ENCODE measurements at places on chromosomes 3 and 15.

DNA sequence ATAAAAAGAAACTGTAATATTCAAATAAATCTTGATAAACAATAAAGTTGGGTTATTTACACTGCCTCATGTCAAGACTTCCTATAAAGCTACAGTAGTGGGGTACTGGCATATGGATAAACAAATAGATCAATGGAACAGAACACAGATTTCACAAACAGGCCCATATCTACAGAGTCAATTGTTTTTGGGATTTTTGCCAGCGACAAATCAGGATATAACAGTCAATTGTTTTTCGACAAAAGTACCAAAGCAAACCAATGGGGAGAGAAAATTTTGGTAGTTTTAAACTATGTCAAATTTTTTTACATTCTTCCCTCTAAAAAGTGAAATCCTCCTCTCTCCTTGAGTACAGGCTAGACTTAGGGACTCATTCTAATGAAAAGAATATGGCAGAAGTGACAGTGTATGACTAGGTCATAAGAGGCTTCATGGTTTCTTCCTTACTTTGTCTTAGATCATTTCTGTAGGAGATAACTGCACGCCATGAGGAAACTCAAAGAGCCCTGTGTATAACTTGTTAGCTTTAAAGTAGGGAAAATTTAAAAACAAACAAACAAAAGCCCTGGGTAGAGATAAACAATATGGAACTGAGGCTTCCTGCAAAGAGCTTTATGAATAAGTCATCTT is 16.9 kb downstream of the IP6K1 start:
- no peak for DNase-seq

DNA sequence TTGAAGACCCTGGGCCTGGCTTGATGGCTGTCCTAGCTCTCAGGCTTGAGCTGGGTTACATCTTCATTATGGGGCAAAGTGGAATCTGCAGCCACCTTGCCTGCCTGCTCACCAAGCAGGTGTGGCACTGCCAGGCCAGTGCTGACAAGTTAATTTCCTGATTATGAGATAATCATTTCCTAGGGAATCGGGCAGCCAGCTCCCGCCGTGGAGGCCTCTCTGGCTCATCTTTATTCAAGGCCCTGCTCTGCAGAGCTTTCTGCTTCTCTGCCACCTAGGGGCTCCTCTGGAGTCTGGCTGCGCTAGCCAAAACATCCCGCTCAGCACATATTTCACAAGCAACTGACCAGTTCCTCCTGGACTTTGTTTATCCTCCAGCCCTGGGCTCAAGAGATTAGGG is 9.9 kb downstream of the LOXL1 start:
- no peak for DNase-seq

GRCh38 chr3:106176734-106177133 is 307.9 kb upstream of the CBLB start:
- peak; percentile 17 for DNase-seq

DNA sequence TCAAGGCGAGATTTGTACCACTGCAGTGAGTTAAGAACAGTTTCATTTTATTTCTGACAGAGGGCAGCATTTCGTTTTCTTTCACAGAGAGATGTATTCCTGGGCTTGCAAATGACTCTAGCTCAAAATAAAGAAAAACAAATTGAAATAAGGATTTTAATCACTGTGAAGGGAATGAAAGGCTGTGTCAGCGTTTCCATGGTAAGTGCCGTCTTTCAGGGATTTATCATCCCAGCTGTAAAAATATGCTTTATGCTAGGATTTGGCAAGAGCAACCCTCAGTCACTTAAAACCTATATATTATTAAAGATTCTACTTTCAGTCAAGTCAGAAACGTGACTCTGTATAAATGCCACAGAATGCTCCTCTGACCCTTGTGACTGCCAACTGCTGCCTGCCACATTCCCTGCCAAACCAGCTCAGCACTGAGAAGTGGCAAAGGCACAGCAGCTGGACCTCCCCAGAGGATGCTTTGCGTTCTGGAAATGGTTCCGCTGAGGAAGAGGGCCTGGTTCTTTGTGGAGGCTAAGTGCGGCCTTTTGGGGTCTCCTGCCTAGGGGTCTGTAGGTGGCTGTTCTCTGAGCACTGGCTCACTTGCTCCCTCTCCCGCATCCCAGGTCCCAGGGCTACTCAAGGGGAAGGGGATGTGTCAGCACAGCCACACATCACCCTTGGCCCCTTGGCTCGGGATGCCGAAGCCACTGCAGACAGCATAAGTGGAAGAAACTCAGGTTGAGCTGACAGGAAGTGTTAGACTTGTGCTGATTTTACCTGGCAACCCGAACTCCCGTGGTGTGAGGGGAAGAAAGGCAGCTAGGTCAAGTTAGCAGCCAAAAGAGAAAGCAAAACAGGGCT is 56.6 kb upstream of the POMGNT2 start:
- DNase-seq: peak; percentile 58

DNA sequence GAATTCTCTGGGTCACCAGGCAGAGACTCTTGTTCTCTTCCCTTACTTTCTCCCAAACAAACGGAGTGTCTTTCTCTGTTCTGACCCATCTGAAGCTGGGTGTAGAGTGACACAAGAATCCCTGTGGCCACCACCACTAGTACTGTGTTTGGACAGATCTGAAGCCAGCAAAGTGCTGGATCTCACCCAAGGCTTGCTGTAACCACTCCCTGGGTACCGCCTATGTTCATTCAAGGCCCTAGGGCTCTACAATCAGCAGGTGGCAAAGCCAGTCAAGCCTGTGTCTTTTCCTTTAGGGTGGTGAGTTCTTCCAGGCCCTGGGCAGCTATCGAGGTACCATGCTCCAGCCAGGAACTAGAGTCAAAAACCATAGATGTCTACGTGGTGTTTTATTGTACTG is 149.2 kb upstream of the CTNNB1 start:
- DNase-seq: no peak

DNA sequence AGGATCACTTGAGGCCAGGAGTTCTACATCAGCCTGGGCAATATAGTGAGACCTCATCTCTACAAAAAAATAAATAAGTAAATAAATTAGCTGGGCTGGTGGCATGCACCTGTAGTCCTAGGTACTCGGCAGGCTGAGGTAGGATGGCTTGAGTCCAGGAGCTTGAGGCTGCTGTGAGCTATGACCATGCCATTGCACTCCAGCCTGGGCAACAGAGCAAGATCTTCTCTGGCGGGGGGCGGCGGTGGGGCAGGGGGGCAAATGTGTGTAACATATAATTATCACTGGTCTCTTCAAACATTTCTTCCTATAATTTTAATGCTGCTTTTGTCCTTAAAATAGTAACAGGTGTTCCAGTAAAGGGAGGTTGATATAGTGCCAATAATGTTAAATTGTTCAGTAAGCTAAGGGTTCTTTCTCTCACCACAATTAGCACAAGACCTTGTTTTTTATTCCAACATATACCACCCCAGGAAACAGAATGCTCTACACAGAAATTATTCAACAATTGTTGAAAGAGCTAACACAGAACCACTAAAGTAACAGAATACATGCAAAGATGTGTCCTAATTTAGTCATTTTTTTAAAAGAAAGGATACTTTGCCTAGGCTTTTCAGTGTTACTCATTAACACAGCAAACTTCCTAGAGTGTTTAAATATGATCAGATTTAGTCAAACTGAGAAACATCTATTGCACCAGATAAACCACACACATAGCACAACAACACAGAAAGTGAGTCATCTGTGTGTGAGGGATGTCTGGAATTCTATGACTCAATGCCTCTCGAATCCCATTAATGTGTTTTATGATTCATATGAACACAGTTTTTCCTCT is 29.1 kb downstream of the ANKRD28 start:
- DNase-seq: peak; percentile 98

- DNase-seq: no peak
These were observed 33.6 kb downstream of the WNT7A start for GRCh38 chr3:13846238-13846637.

- no peak for DNase-seq
These were observed 218.1 kb downstream of the TP63 start for GRCh38 chr3:189849262-189849661.

GRCh38 chr15:52651114-52651513 is 28.1 kb downstream of the ATOSA start:
- no peak for DNase-seq
